A673 (cell line): ENCODE measurements at places on chromosomes 12 and 14. TPM values are rescaled to one million over a fixed set of nuclear protein-coding genes. Genes with fewer than 3 reads are reported as not detected.

DNA sequence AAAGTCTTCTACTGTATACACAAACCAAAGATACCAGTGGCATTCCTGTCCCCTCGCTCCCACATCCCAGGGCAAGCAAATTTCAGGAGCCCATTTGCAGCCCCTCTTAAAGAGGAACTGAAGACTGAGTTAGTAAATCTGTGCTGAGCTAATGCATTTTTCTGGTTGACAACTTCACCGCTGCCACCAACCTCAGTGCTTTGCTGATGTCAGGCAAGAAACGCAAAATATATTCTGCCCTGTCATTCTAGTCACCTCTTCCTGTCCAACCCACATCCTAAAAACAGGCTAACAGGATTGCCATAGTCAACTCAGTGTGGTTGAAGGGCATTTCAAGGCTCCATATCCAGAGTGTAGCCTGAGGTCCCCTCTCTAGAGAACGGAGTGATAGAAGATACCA, 59.4 kb upstream of the FICD start:
- H3K27me3 ChIP-seq = peaks cover 21% of the 10 kb centered on the region
- H3K27ac ChIP-seq = no peak overlapping the region
- no peak for DNase-seq
- H3K4me1 ChIP-seq = peaks cover 5% of the 10 kb centered on the region
- no peaks in the 10 kb centered on the region for H3K36me3 ChIP-seq
- no peak overlapping the region for H3K4me3 ChIP-seq

DNA sequence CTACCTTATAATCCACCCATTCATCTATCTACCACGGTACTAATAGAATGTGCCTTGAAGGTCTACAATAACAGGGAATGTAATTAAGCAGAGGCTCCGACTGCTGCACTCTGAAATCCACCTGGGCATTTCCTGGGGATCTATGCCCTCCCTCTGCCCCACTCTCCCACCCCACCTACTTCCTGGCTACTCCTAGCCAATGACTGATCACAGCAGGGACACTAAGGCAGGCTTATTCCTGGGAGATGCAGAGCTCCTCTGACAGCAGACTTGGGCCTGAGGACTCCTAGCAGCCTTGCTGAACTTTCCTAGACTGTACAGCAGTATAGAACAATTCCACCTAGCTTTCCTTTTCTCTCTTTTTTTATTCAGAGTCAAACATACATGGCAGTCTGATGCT, 91.1 kb upstream of the DHRS4 start:
- H3K4me1 ChIP-seq = no peaks in the 10 kb centered on the region
- no peak overlapping the region for H3K27ac ChIP-seq
- H3K27me3 ChIP-seq = no peaks in the 10 kb centered on the region
- DNase-seq = no peak
- no peak overlapping the region for H3K4me3 ChIP-seq
- H3K36me3 ChIP-seq = no peaks in the 10 kb centered on the region

DNA sequence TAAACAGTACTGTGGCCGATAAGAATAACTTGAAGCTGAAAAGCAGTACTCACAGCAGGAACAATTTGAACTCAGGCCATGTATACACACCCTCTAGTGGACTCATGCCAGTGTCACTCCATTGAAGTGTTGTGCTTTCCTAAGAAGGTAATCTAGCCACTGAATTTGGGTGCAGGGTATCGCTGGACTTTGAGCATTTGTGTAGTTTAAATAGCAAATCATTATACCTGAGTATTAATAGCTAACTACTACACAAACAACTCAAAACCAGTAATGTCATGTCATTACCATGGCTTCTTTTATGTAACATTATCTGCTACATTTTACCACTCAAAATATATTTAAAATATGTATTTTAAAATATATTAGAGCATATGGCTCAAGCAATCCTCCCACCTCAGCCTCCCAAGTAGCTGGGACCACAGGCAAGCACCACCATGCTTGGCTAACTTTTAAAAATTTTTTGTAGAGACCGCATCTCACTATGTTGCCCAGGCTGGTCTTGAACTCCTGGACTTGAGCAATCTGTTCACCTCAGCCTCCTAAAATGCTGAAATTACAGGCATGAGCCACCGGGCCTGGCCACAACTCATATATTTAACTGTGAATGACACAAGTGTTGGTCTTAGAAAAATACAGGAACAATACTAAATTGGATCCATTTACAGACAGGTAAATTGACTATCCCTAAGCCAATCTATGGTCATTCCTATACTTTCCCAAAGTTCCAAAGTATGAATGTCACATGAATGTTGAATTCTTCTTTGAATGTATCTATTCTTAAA, 25.6 kb upstream of the ARID4A start:
- peaks cover 79% of the 10 kb centered on the region for H3K36me3 ChIP-seq
- peak overlapping the region; percentile 2 for H3K27ac ChIP-seq
- H3K4me3 ChIP-seq = no peak overlapping the region
- H3K4me1 ChIP-seq = peaks cover 12% of the 10 kb centered on the region

GPR132 gene
- not detected in 2 replicates for total RNA-seq

GRIP1 gene
- 1.9 and 3.6 TPM in 2 replicates for total RNA-seq
